Activated CD4-positive, alpha-beta memory T cell treated with anti-CD3 and anti-CD28 coated beads, Interleukin-2, amount 10 ng/mL, durations not matched to agents 7 days and 5 days (primary cell): ENCODE measurements at places on chromosomes 11 and 22. TPM values are rescaled to one million over a fixed set of nuclear protein-coding genes. Genes with fewer than 3 reads are reported as not detected.

Gene PANX2
- total RNA-seq = 0.83 TPM

Gene JAML
- 103 TPM for total RNA-seq

Gene BMAL1
- total RNA-seq = 41.0 TPM

Gene TSGA10IP
- total RNA-seq = not detected

Gene NPAS4
- 0.20 TPM for total RNA-seq

Gene BRSK2
- 0.18 TPM for total RNA-seq

Gene TREH
- total RNA-seq = not detected

Gene APOL5
- total RNA-seq = not detected

Gene SLC22A12
- total RNA-seq = not detected

Gene SLC5A1
- not detected for total RNA-seq

Gene PICALM
- 199 TPM for total RNA-seq

Gene PARVG
- 123 TPM for total RNA-seq

Gene OR52N4
- total RNA-seq = 1.9 TPM

Gene DLG2
- 1.7 TPM for total RNA-seq

Gene HTR3B
- total RNA-seq = not detected

Gene GAL
- not detected for total RNA-seq

Gene OR52I2
- total RNA-seq = not detected

Gene ROBO4
- not detected for total RNA-seq

Gene NCAPH2
- total RNA-seq = 108 TPM

Gene NXPE1
- total RNA-seq = not detected

Gene RRM1
- 161 TPM for total RNA-seq

Gene ZNF214
- total RNA-seq = not detected

Gene BTBD18
- total RNA-seq = not detected

Gene DEUP1
- total RNA-seq = not detected

Gene FAT3
- not detected for total RNA-seq

Gene XKR3
- not detected for total RNA-seq

Gene ZPR1
- total RNA-seq = 57.6 TPM

Gene POU2AF3
- total RNA-seq = not detected

Gene SLC25A18
- not detected for total RNA-seq

Gene LRP5
- total RNA-seq = 12.3 TPM

Gene PRR33
- total RNA-seq = 0.08 TPM

Gene ABCC8
- total RNA-seq = not detected

Gene GGTLC3
- not detected for total RNA-seq

Gene TBC1D10A
- 37.9 TPM for total RNA-seq

Gene GAL3ST1
- not detected for total RNA-seq

Gene ESAM
- total RNA-seq = 1.0 TPM

Gene ANGPTL5
- not detected for total RNA-seq

Gene ARHGEF17
- 0.05 TPM for total RNA-seq

Gene OR52I1
- total RNA-seq = not detected

Gene TIMP3
- not detected for total RNA-seq

Gene MN1
- total RNA-seq = 0.35 TPM

Gene TUB
- total RNA-seq = 0.08 TPM

Gene RAC2
- total RNA-seq = 984 TPM

Gene CASP5
- not detected for total RNA-seq

Gene CREB3L1
- total RNA-seq = not detected

Gene GNAZ
- total RNA-seq = 0.28 TPM

Gene OLFML1
- total RNA-seq = not detected

Gene SGSM1
- total RNA-seq = 0.35 TPM

Gene AIFM3
- 0.58 TPM for total RNA-seq

Gene IGF2
- 0.76 TPM for total RNA-seq

Gene FOLR3
- total RNA-seq = not detected

Gene SIRT3
- 11.6 TPM for total RNA-seq

Gene APOL4
- 7.6 TPM for total RNA-seq

Gene MIOX
- total RNA-seq = 0.48 TPM

Gene CBX6
- 76.5 TPM for total RNA-seq
